Stimulated activated CD8-positive, alpha-beta memory T cell treated with anti-CD3 and anti-CD28 coated beads, Interleukin-4, amount 100 ng/mL, for 1 hour (primary cell): ENCODE measurements at places on chromosomes 2 and 18.

DNA sequence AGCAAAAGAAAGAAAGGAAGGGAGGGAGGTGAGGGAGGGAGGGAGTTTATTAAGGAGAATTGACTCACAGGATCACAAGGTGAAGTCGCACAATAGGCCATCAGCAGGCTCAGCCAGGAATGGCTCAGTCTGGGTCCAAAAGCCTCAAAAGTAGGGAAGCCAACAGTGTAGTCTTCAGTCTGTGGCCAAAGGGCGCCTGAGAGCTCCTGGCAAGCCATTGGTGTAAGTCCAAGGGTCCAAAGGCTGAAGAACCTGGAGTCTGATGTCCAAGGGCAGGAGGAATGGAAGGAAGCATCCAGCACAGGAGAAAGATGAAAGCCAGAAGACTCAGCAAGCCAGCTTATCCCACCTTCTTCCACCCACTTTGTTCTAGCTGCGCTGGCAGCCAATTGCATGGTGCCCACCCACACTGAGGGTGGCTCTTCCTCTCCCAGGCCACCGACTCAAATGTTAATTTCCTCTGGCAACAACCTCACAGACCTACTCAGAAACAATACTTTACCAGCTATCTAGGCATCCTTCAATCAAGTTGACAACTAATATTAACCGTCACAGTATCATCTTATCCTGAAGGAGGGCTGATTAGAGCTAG, 5.8 kb upstream of the ACAA2 start:
- DNase-seq: no peak

DNA sequence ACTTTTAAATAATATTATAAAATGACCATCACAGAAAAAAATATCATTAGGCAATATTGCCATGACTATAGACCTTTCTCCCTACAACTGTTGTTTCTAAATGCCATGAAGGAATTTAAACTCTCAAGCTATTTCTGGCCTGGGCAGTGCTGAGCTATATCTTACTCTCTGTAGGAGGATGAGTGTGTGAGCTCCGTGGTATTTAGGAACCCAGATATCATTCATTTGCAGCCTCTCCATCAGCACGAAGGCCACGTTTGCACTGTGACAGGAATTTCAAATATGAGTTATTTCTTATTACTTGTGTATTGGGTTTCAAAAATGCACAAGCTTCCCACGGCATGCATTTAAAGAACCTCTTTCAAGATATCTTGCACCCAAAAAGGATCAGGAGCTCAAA, 35.0 kb upstream of the SOX11 start:
- no peak for DNase-seq

DNA sequence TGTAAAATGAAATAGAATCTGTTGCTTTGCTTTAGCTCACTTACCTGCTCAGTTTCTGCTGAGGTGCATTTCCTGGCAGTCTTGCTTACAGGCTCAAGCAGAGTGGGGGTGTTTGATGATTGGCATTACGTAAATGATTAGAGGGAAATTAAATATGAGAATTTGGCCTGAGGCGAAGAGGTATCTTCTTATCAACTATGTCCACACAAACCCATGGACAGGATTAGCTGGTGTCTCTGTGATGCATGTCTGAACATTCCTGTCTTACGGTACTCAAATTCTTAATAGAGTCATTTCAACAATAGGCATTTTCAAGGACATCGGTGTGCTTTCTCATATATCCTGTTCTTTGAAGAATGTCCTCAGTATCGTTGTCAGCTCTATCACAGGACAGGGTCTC, 102.1 kb downstream of the PRPF40A start:
- DNase-seq: no peak

GRCh38 chr2:76008001-76008702, 297.4 kb upstream of the GCFC2 start:
- DNase-seq: no peak

- no peak for DNase-seq
Measured at GRCh38 chr18:76589866-76590265, 94.8 kb upstream of the ZNF516 start.

GRCh38 chr2:150484006-150484405, 3.5 kb downstream of the RND3 start:
- DNase-seq: no peak

GRCh38 chr2:196407675-196408264, 231.7 kb upstream of the CCDC150 start:
- no peak for DNase-seq

GRCh38 chr2:224777559-224777930, 61.4 kb upstream of the CCDC195 start:
- DNase-seq: no peak

- no peak for DNase-seq
Measured at GRCh38 chr18:9062418-9062751, 40.1 kb upstream of the NDUFV2 start.

- DNase-seq: no peak
Measured at GRCh38 chr2:42775810-42776209, 11.9 kb upstream of the OXER1 start.

GRCh38 chr2:40487602-40488001, 35.7 kb upstream of the SLC8A1 start:
- no peak for DNase-seq

DNA sequence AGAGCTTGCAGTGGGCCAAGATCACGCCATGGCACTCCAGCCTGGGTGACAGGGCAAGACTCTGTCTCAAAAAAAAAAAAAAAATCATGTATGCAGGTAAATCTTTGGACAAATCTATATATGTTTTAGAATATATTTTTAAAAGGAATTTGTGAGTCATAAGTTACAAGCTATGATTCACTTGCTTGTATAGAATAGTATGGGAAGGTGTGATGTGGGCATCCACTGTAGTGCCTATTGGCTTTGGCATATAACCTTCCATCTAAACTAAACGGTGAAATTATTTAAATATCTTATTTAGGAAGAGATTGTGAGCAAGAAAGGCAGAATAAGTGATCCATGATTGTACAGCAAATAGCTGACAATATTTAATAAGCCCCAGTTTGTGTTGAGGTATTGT, 261.1 kb downstream of the GALNT13 start:
- DNase-seq: no peak

GRCh38 chr2:50620783-50621182, 411.1 kb downstream of the NRXN1 start:
- no peak for DNase-seq

DNA sequence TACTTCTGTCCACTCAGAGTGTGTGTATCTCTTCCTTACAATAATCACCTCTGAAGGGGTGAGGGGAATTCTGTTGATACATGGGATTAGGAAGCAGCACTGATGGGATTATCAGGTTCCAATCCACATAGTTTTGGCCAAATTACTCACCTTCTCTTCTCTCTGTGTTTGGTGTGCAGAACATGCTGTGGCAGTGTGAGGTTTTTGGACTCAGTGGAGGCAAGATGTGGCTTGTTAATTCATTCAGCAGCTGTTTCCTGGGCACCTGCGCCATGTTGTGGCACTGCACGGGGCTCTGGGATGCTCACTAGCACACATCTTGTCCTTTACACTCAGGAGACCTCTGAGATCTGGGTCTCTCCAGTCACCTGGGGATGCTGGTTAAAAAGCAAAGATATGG, 350.3 kb upstream of the HS6ST1 start:
- no peak for DNase-seq

DNA sequence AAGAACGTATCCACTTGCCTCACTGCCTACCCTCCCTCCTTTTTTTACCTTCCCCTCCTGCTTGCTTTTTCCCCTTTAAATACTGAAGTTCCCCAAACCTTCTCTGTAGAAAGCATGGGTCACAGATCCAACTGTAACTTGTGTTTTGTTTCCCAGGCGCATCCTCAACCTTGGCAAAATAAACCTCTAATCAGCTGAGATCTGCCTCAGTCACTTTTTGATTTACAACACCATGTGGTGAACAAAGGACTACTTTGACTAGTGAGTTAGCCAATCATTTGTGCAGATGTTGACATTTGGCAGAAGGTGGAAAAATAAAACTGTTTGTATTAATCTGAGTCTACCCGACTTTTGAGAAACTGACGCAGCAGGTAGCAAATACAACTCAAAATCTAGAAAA, 23.3 kb upstream of the MCM6 start:
- DNase-seq: no peak

- DNase-seq: no peak
Measured at GRCh38 chr2:217654168-217654567, 348.6 kb downstream of the TNS1 start.

- DNase-seq: no peak
Measured at GRCh38 chr2:138238908-138239307, 262.7 kb upstream of the SPOPL start.

DNA sequence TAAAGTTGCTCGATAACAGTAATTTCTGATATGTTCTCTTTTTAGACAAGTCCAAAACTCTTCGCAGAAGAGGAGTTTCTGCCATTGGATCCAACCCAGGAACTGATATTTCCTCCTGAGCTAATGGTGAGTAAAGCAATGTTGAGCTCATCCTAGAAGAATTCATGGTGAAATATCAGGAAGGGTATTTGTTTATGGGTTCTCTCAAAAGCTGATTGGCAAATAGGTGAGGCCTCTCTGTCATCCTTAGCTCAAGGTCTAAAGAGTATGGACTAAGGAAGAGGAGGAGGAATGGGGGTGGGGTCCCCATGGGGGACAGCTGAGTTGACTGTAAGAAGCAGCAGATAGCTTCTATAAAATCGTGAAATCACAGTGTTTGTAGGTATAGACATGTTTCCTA, 18.2 kb downstream of the AOX1 start:
- DNase-seq: no peak

DNA sequence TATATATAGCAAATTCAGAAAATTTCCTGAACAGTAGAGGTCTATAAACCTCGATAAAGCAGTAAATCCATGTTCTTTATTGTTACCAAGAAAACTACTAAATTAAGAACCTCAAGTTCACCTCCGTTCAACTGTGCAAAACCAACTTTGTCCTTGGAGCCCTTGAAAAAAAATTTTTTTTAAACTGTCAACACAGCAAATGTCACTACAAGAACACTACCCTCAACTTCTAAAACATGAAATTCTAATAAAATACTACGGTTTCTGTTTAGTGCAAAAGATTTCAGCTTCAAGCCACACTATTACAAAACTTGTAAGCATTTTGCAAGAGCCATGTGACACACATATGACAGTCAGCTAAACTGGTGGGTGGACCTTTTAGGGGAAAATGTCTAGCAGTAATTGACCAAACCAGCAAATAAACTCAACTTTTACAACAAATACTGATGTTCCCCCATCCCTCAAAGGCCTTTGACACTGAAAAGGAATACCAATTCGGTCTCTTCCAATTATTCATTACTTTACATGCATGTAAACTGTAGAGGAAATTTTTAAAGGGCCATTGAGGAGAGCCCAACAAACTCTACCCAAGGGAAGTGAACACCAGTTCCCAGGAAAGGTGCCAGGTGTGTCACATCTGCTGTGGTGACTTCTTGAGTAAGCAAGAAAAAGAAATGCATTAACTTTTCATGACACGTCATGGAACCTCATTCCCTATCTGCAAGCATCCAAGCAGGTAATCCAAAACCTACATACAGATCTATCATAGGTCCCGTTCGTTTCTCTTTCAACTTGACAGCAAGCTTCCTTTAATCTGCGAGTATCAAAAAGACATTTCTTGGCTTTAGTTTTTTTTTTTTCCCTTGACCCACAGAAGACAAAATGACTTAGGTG, 1.4 kb downstream of the RAB1A start:
- DNase-seq: no peak

- DNase-seq: no peak
Measured at GRCh38 chr2:86704459-86704971, 15.6 kb upstream of the RMND5A start.

GRCh38 chr18:8996771-8997432, 105.6 kb upstream of the NDUFV2 start:
- DNase-seq: no peak

- no peak for DNase-seq
Measured at GRCh38 chr2:185274718-185275484, 463.7 kb upstream of the FSIP2 start.

DNA sequence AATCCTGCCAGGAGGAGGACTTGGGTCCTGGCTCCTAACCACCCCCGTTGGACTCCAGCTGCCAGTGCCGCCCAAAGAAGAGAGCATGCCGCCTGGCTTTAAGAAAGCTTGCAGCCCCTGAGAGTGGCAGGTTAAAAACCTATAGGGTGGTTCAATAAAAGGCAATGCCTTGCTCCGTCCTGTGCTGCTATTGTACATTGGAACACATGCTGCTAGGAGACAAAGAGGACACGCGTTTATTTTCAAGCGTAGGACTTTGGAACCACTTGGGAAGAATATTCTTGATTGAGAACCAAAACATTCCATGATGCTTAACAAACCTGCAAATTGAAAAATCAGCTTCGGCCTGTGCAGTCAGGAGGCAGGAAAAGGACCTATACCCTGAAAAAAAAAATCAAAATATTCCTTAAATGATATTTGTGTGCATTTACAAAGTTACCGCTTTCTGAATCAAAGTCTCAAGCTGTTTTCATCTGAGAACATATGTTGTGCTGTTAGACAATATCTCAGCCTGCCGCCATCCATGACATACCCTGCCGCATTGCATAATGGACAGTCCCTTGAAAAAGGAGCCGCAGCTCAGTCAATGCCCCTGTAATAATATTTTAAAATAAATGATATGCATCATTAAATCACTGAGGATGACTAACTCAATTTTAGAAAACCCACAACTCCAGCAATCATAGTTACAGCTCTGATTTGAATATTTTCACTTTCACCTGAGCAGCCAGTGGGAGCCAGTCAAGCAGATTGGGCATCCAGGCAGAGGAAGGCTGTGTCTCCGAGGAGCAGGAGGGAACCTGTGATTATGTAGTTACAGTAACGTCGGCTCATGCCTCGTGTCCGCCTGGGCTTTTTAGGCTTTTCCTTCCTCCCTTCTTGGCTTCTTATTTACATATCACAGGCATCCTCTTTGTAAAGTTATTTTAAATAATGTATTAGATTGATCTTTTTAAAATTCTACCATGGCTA, 805.6 kb upstream of the FANCL start:
- DNase-seq: no peak

- DNase-seq: no peak
Measured at GRCh38 chr18:45353530-45353929, 261.7 kb upstream of the SLC14A2 start.
